ENCODE measurements at places on chromosomes 4 and X.

DNA sequence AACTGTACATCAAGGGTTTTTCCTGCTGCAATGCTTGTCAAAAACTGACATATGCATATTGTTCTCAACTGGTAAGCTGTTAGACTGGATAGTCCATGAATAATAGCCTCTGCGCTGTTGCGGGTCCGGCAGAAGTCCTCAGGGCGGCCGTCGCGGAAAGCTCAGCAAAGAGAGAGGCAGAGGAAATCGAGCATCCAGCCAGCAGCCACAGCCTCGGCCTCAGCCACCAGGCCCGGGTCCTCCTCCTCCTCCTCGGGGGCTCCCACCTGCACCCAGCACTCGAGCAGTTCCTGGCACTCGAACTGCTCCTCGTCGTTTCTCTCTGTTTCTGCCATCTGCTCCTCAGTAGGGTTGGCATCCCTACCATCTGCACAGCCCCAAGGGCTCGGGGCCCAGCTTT is 53.7 kb downstream of the UPRT start:
- no peak overlapping the region for H3K27ac ChIP-seq
- no peak overlapping the region for H3K4me3 ChIP-seq
- H3K36me3 ChIP-seq = no peaks in the 10 kb centered on the region
- no peak for DNase-seq
- no peaks in the 10 kb centered on the region for H3K4me1 ChIP-seq

GRCh38 chrX:65821721-65822496 is 154.5 kb downstream of the MSN start:
- no peaks in the 10 kb centered on the region for H3K4me1 ChIP-seq
- DNase-seq = no peak
- H3K27ac ChIP-seq = no peak overlapping the region
- H3K27me3 ChIP-seq = no peaks in the 10 kb centered on the region
- peak overlapping the region; percentile 41 for H3K4me3 ChIP-seq
- H3K36me3 ChIP-seq = no peaks in the 10 kb centered on the region

GRCh38 chrX:101682723-101683122 is 23.1 kb upstream of the ARMCX2 start:
- no peak overlapping the region for H3K4me3 ChIP-seq
- no peaks in the 10 kb centered on the region for H3K27me3 ChIP-seq
- no peak for DNase-seq
- no peaks in the 10 kb centered on the region for H3K4me1 ChIP-seq
- H3K27ac ChIP-seq = no peak overlapping the region

DNA sequence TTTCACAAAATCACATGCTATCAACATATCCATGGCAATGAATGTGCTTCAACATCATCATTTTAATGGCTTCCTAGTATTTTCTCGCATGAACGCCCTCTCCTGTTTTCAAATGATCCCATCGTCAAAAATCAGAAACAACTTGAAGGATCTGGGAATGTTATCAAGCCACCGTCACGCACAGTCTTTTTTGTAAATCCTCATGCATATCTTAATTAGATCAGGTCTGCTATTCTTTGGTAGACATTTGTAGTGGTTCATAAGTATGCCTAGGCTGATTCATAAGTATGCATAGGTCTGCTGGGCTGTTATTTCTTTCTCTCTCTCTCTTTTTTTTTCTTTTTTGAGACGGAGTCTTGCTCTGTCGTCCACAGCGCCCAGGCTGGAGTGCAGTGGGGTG is 101.6 kb downstream of the CLNK start:
- no peak for DNase-seq
- no peaks in the 10 kb centered on the region for H3K36me3 ChIP-seq
- H3K27ac ChIP-seq = no peak overlapping the region

DNA sequence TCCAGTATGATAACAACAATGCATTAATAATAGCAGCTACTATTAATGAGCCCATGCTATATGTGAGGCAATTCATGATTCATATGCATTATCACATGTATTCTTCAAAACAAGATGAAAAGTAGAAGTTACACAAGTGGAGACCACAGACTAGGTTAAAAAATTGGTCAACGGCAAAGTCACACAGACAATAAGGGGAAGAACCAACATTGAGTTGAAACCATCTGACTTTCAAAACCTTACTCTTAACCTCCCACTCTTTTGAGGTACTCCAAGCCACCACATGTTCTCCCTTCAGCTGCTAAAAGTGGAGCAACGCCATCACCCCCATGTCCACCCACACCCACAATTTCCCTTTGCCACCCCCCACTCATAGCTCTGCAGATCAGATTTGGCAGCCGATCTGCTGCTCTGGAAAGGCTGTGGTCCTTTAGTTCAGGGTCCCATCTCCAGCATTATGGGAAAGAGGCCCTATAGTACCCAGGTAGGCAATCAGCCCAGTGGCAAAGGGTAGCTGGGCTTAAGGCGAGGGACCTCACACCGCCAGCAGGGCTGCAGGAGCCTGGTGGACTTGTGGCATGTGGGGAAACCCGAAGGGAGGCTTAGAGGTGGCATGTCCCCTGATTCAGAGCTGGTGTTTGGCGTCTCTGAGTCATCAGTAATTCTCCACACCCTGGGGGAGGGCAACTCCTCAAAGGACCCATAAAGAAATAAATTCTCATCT is 33.5 kb upstream of the CYBB start:
- no peak overlapping the region for H3K27ac ChIP-seq
- H3K4me1 ChIP-seq = no peaks in the 10 kb centered on the region
- no peaks in the 10 kb centered on the region for H3K36me3 ChIP-seq
- DNase-seq = no peak
- no peak overlapping the region for H3K4me3 ChIP-seq

GRCh38 chrX:119251386-119251785 is 15.3 kb downstream of the PGRMC1 start:
- H3K4me3 ChIP-seq = no peak overlapping the region
- H3K36me3 ChIP-seq = no peaks in the 10 kb centered on the region
- H3K27ac ChIP-seq = no peak overlapping the region
- DNase-seq = no peak
- no peaks in the 10 kb centered on the region for H3K4me1 ChIP-seq
